ENCODE measurements at places on chromosomes 2 and 18. TPM values are rescaled to one million over a fixed set of nuclear protein-coding genes. Genes with fewer than 3 reads are reported as not detected.

GRCh38 chr2:165640247-165640929, 153.7 kb downstream of the GALNT3 start:
- H3K36me3 ChIP-seq, result no peaks in the 10 kb centered on the region
- no peak for DNase-seq
- no peaks in the 10 kb centered on the region for H3K4me1 ChIP-seq
- no peak overlapping the region for H3K27ac ChIP-seq

GRCh38 chr2:88471083-88471942, 18.8 kb upstream of the FOXI3 start:
- no peaks in the 10 kb centered on the region for H3K36me3 ChIP-seq
- H3K27me3 ChIP-seq, result peaks cover 25% of the 10 kb centered on the region
- H3K27ac ChIP-seq, result no peak overlapping the region
- no peak for DNase-seq
- H3K4me1 ChIP-seq, result no peaks in the 10 kb centered on the region
- no peak overlapping the region for H3K4me3 ChIP-seq

DNA sequence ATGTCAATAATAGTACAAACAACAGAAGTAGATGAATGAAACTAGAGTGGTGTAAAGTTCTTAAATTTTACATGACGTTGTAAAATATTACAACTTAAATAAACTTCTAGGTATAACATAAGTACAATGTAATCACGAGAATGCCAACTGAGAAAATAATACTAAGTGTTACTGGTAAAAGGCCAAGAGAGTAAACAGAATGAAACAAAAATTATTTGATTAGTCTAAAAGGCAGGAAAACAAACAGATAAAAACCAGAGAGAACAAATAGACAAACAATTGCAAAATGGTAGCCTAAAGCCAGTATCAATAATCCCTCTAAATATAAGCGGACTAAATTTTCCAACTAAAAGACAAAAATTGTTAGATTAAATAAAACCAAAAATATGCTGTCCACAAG, 71.9 kb downstream of the SMAD2 start:
- H3K4me1 ChIP-seq, result no peaks in the 10 kb centered on the region
- no peak overlapping the region for H3K27ac ChIP-seq
- peaks cover 53% of the 10 kb centered on the region for H3K36me3 ChIP-seq
- no peaks in the 10 kb centered on the region for H3K27me3 ChIP-seq
- H3K4me3 ChIP-seq, result no peak overlapping the region
- no peak for DNase-seq

- no peak for DNase-seq
- H3K4me3 ChIP-seq, result no peak overlapping the region
- H3K27ac ChIP-seq, result no peak overlapping the region
- peaks cover 5% of the 10 kb centered on the region for H3K36me3 ChIP-seq
- no peaks in the 10 kb centered on the region for H3K27me3 ChIP-seq
These were observed 3.8 kb upstream of the ANKRD23 start for GRCh38 chr2:96847586-96847985.

GRCh38 chr2:212409560-212409959, 129.0 kb downstream of the ERBB4 start:
- no peaks in the 10 kb centered on the region for H3K4me1 ChIP-seq
- no peaks in the 10 kb centered on the region for H3K27me3 ChIP-seq
- no peaks in the 10 kb centered on the region for H3K36me3 ChIP-seq
- no peak overlapping the region for H3K4me3 ChIP-seq
- no peak overlapping the region for H3K27ac ChIP-seq

DNA sequence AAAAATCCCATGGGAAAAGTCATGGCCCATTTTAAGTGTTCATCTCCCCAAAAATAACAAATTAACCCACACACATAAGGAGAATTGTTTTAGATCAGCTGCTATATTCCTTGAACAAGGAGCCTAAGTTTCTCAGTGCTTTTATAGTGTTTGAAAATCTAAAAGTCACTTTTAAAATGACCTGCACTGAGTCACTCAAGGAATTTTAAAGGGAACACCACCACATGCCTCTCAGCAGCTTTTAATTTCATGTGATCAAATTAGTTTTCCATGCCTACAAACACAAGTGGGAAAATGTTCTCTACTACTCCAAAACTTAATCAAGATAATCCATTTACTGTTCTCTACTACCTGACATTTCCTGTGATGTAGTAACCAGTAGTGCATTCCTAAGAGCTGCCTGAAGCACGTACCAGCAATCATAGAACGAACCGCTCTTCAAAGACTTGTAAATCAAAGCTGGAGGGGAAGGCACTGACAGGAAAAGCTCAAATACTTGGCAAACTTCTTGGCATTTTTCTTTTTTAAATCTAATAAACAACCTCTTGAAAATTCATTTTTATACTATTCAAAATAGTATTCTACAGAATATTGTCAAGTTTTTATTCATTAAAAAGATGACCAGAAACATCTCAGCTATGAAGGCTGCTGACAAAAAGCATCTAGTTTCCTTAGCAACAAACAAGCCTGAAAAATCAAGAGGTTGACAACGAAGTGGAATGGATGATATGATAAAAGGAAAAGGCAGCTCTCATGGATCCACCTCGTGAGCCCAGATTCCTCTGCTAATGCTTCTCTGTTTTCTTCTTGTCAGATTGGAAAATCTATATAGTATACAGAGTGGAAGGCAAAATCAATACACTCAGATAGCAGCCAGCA, 37.2 kb downstream of the LRPPRC start:
- H3K36me3 ChIP-seq, result peaks cover 100% of the 10 kb centered on the region
- no peaks in the 10 kb centered on the region for H3K4me1 ChIP-seq
- H3K27ac ChIP-seq, result no peak overlapping the region
- no peak overlapping the region for H3K4me3 ChIP-seq

DNA sequence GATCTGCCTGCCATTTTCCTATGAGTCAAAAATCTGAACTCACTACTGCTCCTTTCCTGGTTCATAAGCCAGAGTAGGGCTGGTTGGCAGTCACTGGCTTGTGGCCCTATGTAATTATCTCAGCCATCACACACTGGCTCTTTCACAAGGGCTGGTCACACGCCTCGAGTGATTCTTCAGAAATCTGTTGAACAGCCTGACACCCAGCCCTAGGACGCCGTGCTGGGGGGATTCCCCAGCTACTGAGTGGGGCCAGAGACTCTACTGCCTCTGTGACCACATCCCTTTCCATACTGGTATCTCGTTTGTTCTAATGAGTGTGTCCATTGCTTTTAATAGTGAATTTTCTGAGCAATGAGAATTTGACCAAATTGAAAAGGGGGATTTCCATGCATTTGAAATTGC, 45.8 kb upstream of the RBM44 start:
- peaks cover 100% of the 10 kb centered on the region for H3K36me3 ChIP-seq
- no peaks in the 10 kb centered on the region for H3K4me1 ChIP-seq
- H3K27ac ChIP-seq, result no peak overlapping the region
- no peaks in the 10 kb centered on the region for H3K27me3 ChIP-seq
- H3K4me3 ChIP-seq, result no peak overlapping the region

DNA sequence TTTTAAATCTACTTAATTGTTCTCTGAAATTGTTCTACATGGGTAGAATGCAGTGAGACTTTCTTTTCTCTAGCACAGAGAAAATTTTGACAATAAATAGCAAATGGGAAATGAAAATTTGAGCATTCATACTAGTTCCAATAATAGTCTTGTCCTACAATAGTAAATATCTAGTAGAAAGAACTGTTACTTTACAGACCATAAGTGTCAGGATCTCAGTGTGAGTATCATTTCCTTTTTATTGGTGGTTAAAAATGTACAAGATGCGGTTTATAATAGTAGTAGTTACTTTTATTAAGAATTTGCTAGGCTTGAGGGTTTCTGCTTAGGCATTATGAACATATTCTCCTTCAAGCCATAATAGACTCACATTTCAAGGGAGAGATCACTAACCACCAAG, 43.2 kb downstream of the KCNE4 start:
- H3K4me3 ChIP-seq, result no peak overlapping the region
- H3K27ac ChIP-seq, result no peak overlapping the region

GRCh38 chr2:117745537-117745936, 69.0 kb upstream of the DDX18 start:
- H3K36me3 ChIP-seq, result no peaks in the 10 kb centered on the region
- H3K27ac ChIP-seq, result no peak overlapping the region
- H3K27me3 ChIP-seq, result no peaks in the 10 kb centered on the region
- H3K4me1 ChIP-seq, result no peaks in the 10 kb centered on the region

- no peak for DNase-seq
- no peaks in the 10 kb centered on the region for H3K27me3 ChIP-seq
- no peak overlapping the region for H3K27ac ChIP-seq
- H3K36me3 ChIP-seq, result no peaks in the 10 kb centered on the region
- H3K4me3 ChIP-seq, result no peak overlapping the region
These were observed 144.9 kb downstream of the L3MBTL4 start for GRCh38 chr18:6269660-6270332.

DNA sequence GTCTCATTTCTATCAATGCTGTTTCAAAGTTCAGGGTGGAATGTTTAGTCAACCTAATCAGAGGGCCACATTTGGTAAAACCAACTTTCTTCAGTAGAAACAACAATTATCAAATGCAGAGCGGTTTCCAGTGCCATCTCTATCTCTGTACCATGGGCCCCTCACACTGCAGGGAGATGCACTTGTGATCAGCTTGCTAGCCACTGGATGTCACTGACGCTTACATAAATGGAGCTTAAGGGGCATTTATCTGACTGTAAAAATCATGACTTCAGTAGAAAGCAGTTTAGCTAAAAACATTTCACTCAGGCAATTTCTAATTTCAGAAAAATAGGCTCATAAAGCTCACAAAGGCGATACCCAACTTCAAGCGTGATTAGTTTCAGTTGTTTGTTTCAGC, 678.0 kb downstream of the ZEB2 start:
- no peaks in the 10 kb centered on the region for H3K36me3 ChIP-seq
- DNase-seq, result no peak
- no peak overlapping the region for H3K4me3 ChIP-seq

- H3K27me3 ChIP-seq, result peaks cover 3% of the 10 kb centered on the region
- H3K27ac ChIP-seq, result no peak overlapping the region
- H3K4me3 ChIP-seq, result no peak overlapping the region
- no peak for DNase-seq
- H3K4me1 ChIP-seq, result no peaks in the 10 kb centered on the region
These were observed 30.2 kb downstream of the NYAP2 start for GRCh38 chr2:225429717-225430116.

DNA sequence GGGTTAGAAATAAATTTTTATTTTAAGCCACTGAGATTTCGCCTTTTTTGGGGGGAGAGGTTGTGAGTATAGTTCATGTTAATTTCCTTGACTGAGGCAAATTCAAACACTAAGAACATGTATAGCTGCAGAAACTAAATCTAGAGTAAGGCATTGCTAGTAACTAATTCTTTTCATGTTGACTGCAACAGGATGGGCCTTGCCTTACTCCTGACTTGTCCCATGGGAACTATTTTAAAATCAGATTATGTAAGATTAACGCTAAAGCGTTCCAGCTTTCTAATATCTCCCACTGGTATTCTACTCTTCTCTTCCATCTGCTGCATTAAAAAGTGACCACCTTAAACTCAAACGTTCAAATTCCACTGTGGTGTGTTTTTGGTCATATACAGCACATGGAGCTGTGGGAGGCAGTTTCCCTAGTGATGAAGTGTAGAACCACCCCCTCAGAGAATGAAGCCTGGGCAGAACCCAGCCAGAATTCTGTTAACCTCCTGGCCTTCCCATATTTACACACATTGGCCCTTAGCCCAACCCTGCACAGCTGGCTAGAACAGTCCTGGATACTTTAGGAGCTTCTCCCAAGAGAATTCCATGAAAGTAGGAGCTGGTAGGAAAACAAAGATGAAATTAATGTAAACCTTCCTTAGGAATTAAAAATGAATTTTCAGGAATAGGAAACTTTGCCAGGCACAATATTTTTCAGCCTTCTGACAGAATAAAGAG, 687.8 kb downstream of the SLC4A3 start:
- H3K4me1 ChIP-seq, result peaks cover 17% of the 10 kb centered on the region
- DNase-seq, result no peak
- H3K27ac ChIP-seq, result no peak overlapping the region
- no peaks in the 10 kb centered on the region for H3K36me3 ChIP-seq
- no peaks in the 10 kb centered on the region for H3K27me3 ChIP-seq
- no peak overlapping the region for H3K4me3 ChIP-seq

GRCh38 chr2:24521975-24522639, 31.1 kb downstream of the NCOA1 start:
- no peak for DNase-seq
- no peak overlapping the region for H3K27ac ChIP-seq
- peaks cover 11% of the 10 kb centered on the region for H3K4me1 ChIP-seq
- no peak overlapping the region for H3K4me3 ChIP-seq
- no peaks in the 10 kb centered on the region for H3K27me3 ChIP-seq
- no peaks in the 10 kb centered on the region for H3K36me3 ChIP-seq

DNA sequence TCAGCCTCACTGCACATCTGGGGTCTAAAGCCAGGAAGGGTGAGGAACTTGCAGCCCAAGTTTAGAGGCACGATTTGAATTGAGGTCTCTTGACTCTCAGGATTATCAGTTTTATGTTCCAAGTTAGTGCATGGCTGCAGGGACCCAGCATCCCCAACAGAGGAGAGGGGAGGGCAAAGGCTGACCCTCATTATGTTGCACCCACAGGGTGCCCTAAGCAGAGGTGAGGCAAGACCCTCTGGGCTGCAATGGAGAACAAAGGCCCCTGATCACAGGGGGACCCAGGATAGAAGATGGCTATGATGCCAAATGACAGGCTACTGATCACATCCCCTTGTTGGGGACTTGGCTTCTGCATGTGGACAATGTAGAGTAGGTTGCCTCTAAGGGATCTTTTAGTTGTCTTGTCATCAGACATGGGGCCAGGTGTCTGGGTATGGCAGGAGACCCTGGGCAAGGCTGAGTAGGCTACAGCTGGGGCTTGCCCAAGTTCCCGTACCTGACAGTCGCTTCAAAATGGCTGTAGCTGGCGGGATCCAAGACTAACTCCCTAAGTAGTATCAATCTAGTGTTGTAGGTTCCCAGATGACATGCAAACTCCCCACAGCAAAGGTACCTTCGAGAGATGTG, 4.5 kb upstream of the GDF7 start:
- no peak overlapping the region for H3K4me3 ChIP-seq
- DNase-seq, result no peak
- H3K36me3 ChIP-seq, result no peaks in the 10 kb centered on the region
- H3K27ac ChIP-seq, result no peak overlapping the region
- peaks cover 35% of the 10 kb centered on the region for H3K27me3 ChIP-seq
- peaks cover 20% of the 10 kb centered on the region for H3K4me1 ChIP-seq

DNA sequence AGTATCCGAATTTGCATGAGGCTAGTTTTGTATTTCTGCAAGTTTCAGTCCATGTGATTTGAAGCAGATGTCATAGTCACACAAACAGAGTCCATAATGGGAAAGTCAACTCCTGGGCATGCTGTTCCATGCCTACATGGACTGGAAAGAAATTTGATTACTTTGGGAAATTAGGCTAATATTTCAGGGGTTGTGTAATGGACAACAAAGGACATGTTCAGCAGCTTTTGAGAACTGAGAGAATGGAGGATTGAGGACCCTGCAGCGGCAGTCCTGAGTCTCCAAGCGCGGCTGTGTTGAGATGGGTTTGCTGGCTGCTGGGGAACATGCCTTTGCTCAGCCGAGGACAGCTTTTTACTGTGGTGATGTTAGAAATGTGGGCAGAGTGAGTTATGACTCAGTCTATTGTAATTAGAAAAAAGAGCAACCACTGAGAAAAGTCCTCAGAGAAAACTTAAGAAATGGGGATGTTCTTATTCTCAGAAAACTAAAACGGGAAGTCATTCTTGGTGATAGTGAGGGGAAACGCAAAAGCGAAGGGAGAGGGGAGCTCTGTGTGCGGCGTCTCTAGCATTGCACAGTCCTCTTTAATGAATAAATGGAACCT, 149.2 kb downstream of the FAM210A start:
- H3K4me3 ChIP-seq, result no peak overlapping the region
- no peaks in the 10 kb centered on the region for H3K36me3 ChIP-seq
- H3K27ac ChIP-seq, result peak overlapping the region; percentile 86

Gene B4GALT6
- total RNA-seq, result 7.0 TPM

Gene KCNG3
- not detected for total RNA-seq

Gene CRYBA2
- not detected for total RNA-seq

Gene GDF7
- total RNA-seq, result 1.6 TPM

Gene ARPC2
- total RNA-seq, result 167 TPM

Gene USP34
- total RNA-seq, result 48.5 TPM

Gene FMNL2
- 5.7 TPM for total RNA-seq

Gene NT5DC4
- total RNA-seq, result not detected

All from heart left ventricle (tissue), 16 donors.